NCI-H1105 (cell line): ENCODE measurements at places on chromosomes 12 and 14.

GRCh38 chr12:130632642-130633041 lies 83.5 kb downstream of the RIMBP2 start:
- peak; percentile 95 for DNase-seq

DNA sequence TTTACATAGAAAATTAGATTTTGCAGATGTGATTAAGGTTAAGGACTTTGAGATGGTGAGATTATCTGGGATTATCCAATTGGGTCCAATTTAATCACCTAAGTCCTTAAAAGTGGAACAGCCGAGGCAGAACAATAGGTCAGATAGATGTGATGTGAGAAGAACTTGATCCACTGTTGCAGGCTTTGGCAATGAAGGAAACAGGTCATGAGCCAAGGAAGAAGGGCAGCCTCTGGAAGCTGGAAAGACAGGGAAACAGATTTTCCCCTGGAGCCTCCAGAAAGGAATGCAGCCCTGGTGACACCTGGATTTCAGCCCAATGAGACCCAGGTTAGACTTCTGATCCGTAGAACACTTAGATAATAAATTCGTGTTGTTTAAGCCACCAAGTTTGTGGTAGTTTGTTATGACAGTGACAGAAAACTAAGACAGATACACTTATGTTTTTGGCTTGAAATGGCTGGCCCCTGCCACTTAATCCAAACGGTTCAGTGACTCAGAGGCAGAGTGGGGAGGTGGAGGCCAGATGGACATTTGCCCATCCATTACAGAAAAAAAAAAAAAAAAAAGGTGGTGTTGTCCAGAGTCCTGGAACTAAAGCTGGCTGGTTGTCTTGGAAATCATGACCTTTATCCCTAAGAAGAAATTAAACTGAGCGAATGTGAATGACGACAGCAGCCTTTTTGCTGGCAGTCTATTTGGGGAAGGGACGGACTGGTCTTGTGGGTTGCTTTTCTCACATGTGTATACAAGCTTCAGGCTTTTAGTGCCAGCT lies 181.9 kb upstream of the NRXN3 start:
- no peak for DNase-seq

DNA sequence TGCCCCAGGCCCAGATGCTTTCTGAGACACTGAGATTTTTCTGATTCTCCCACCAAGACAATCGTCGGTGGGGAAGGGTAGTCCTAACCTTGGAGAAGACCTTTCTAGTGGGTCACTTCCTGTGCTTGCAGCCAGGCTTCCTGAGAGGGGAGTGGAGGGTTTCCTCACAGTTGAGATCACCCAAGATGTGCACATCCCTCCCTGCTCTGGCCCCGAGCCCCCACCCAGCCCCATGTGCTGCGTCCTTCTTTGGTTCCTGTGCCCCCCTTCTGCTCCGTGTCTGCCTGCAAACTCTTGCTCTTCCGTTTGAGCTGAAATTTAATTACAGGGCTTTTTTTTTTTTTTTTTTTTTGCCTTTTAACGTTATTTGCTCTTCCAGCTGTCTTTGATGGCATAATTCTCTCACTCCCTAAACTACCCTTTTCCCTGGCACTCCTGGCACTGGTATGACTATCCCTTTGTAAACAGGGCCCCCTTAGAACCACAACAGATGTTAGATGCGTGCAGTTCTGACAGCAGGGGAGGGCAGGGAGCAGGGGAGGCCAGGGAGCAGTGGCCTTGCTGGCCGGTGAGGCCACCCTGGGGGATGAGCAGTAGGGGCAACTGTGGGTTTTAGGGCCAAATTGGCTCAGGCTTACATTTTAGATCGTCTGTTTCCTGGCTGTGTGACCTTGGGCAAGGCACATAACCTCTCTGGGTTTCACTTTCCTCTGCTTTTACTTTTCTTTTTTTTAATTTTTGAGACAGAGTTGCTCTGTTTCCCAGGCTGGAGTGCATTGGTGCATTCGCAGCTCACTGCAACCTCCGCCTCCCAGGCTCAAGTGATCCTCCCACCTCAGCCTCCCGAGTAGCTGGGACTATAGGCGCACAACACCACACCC lies 144.5 kb downstream of the PHETA1 start:
- DNase-seq: peak; percentile 6

DNA sequence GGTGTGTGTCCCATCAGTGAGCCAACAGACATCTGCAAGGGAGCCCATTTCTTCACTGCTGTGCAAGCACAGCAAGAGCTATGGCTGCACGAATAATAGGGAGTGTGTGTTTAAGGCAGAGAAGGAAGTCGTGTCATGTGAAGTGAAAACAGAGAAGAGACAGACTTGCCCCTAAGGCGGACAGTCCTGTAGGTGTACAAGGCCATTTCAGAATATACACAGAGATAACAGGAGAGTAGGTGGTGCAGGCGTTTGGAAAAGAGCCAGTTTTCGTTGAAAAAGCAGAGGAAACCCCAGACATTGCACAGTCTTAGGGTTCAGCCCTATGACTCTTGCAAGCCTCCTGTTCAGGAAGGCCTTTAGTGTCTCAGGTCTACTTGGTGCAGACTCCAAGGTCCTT lies 46.3 kb upstream of the RNU6-8 start:
- DNase-seq: no peak

GRCh38 chr14:92646952-92647796 lies 101.3 kb downstream of the LGMN start:
- DNase-seq: no peak

DNA sequence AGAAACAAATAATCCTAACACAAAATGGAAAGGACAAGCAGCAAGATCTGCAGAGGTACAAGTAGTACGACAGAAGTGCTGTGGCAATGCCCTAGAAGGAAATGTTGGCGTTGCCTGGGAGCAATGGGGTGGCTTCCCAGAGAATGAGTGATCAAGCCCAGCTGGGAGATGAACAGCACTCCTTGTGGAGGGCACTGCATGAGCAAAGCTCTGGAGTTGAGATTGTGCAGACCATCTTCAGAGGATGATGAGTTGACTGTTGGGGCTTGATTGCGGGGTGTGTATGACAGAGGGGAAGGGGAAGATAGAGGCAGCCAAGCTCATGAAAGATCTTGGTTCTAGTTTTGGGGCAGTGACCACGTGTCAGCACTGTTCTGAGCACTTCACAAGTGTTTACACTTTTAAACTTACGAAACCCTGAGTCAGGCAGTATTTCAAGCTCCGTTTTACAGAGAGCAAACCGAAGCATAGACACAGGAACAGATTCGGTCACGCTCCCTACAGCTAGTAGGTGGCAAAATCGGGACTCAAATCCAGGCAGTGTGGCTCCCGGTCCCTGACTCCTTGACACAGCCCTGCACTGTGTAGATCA lies 127.2 kb upstream of the LHX5 start:
- DNase-seq: no peak

GRCh38 chr14:64929014-64929359 lies 13.6 kb downstream of the GPX2 start:
- DNase-seq: no peak

- no peak for DNase-seq
Observed at GRCh38 chr14:64906022-64906421, 8.2 kb upstream of the CHURC1 start.

DNA sequence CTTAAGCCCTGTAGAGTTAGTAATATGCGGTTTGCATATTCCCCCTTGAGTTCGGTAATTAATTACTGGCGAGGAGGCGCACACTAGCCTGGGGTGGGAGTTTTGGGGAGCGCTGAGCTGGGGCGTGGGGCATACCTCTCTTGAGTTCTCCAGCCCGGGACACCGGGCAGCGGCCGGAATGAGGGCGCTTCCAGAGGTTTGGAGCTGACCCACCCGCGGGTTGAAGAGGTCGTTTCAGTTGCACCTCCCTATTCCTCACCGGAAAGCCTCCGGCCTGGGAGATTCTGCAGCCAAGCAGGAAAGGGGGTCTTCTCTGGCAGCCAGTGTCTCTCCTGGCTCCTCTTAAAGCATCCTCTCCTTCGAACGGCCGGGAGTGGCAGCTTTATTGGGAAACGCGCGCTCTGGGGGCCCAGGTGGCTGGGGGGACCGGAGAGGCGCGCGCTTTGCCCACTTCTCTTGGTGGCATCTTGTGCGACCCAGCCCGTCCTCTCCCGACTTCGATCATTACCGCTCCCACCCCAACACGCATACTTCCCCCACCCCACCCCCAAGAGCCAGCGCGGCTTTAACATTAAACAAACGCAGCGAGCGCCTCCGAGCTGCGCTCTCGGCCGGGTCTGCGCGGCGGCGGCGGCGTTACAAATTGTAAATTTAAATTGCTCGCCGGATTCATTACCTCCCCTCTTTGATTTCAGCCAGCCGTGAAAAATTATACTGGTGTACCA lies 3.9 kb upstream of the LHX5 start:
- no peak for DNase-seq

DNA sequence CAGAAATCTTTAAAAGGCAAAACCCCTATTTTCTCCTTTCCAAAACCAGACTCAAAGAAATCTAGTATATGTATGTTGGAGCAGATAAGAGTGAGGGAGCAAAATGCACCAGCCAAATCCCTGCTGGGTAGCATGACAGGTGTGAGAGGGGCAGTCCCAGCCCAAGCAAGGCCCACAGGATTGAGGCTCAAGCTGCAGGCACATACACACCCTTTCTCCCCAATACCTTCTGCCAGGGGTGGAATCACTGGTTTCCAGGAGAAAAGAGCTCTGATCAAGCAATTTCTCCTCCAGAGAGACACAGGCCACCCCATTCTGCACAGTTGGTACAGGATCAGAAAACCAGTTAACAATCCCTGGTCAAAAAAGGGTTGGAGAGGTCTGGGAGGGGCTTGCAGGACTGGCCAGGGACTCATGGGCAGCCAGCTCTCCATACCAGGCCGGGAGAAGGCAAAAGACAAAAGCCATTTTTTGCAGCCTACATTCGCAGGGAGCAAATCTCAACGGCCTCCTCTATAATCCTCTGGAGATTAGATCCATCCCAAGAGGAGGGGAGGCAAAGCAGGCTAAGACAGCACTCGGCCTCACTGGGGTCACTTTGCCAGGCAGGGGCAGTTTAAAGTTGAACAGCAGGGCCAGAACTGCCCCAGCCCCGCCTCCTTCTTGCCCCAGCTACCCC lies 2.1 kb downstream of the KMT2D start:
- no peak for DNase-seq

DNA sequence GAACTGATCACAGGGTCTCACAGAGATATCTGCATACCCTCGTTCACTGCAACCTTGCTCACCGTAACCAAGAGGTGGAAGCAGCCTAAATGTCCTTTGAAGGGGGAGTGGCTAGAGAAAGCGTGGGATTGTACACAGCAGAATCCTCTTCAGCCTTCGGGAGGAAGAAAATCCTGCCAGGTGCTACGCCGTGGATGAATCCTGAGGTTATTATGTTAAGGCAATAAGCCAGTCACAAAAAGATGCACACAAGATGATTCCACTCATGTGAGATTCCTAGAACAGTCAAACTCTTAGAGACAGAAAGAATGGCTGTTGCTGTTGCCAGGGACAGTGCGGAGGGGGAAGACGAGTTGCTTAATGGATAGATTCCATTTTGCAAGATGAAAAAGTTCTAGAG lies 39.6 kb upstream of the SFSWAP start:
- no peak for DNase-seq

- no peak for DNase-seq
Observed at GRCh38 chr12:69936214-69936731, 111.2 kb downstream of the MYRFL start.

- no peak for DNase-seq
Observed at GRCh38 chr12:94047781-94048567, 100.4 kb upstream of the PLXNC1 start.

- no peak for DNase-seq
Observed at GRCh38 chr12:47391566-47391965, 311.8 kb upstream of the AMIGO2 start.

DNA sequence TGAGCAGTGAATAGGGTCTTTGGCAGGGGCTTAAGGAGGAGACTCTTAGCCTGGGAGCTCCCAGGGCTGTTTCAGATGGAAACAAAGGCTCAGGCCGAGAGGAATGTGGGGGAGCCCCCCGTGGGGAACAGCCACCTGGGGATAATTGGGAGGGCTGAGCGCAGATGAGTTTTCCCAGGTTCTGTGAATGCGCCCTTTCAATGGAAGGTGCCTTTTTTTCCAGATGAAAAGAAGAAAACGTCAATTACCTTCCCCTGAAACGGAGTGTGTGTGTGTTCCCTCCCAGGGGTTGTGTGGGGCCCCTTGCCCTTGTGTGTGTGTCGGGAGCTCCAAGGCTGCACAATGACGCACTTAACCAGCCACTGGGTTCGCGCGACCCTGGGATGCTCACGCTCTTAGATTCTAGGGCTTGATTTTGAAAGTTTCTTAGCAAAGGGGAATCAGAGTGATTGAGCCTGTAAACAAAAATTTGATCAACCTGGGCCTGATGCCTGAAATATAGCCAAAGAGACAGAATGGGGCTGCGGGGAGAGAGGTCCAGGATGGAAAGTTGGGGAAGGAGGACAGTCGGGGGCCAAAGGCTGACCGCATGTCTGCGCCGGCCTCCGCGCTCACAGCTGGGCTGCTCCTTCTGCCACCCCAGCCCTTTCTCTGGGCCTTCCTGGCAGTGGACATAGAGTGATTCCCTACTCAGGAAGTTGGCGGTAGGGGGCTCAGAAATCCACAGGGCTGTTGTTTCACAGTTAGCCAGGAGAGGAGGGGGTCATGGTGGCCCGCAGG lies 14.6 kb downstream of the MEG3 start:
- DNase-seq: no peak

DNA sequence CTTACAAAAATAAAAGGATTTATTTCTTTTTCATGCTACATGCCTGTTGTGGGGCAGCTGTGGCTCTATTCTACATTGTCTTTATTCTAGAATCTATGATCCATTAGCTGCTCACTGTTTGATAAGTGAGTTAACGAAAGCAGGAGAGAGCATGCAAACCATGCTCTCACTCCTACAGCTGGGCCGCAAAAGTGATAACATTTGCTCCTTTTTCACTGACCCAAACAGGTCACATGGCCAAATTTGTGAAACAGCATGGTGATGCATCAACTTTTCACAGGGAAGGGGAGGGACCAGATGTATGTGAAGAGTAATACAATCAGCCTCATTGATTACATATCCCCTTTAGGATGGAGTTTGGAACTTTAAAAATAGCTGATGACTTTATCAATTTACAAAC lies 456.9 kb upstream of the SYT1 start:
- DNase-seq: no peak

GRCh38 chr12:60123557-60123956 lies 527.7 kb downstream of the SLC16A7 start:
- DNase-seq: no peak

DNA sequence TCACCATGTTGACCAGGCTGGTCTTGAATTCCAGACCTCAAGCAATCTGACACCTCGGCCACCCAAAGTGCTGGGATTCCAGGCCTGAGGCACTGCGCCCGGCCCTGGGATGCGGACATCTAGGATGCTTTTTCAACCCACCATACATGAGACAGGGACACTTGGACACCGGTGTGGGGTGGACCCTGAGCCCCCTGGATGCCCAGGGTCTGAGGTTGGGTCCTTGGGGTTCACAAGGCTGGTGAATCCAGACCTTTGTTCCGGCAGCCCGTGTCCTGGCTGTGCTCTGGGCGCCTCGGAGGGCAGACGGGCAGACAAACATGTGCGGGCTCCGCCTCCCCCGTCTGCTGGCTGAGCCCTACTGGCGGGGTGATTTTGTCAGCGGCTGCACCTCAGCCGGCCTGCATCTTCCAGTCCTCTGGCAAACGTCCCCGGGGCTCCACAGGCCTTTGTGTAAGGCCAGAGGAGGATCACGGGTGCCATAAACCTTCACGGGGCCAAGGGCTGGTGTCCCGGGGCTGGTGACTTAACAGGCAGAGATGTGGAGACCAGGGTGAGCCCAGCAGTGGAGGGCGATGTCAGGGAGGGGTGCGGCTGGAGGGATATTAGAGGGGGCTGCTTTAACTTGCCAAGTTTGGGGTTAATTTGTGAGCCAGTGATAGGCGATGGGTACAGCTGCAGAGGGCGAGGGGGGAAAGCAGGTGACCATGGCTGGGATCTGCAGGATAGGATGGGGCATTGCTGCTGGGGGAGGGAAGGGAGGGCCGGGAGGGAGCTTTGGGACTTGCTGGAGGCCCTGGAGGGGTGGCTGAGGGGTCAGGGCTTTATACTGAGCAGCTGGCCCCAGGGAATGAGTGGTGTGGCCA lies 5.8 kb downstream of the ASPG start:
- DNase-seq: no peak
